ENCODE measurements at places on chromosomes 2 and 18.

GRCh38 chr18:2981212-2981728 is 31.7 kb downstream of the LPIN2 start:
- DNase-seq, result peak; percentile 18

DNA sequence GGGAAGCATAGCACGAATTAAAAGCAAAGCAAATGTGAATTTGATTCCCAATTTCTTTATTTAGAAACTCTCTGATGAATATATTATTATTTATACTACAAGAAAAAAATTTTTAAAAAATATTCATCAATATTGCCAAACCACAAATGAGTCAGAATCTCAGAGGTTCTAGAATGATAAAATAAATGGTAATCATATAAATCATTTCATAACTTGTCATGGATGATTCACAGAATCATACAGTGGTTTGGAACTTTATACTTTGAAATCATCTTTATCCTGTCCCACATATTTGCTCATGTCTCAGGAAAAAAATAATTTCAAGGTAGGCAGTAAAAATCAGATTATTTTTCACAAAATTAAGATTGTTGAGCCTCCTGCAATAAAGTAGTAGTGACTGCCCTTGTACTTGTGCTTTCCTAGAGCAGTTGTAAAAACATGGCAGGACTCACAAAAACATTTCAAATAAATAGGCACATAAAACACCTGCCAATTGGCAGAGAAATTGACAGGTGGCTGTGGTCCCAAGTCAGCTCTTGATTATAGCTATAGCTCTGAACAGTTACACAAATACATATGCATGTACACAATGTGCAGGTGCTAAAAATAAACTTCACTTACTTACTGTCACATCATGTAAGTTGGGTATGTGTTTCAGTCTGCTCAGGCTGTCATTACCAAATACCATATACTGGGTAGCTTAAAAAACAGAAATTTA is 273.9 kb upstream of the SESTD1 start:
- DNase-seq, result no peak

- DNase-seq, result no peak
Observed at GRCh38 chr2:28643911-28644334, 107.7 kb upstream of the PPP1CB start.

- no peak for DNase-seq
Observed at GRCh38 chr2:166115589-166115988, 12.2 kb downstream of the SCN1A start.

DNA sequence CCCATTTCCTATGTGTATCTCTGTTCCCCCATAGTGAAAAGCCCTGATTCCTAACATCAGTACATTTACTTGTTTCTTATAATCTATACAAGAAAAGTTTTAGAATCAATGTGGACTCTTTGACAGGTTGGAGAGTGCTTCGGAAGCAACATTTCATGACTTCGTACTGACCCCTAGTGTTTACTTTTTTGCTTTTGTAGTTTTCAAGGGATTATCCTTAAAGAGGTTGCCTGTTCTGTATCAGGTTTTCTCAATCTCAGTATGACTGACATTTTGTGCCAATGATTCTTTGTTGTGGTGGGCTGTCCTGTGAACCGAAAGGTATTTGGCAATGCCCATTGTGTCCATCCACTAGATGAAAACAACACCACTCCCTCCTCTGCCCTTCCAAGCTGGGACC is 43.3 kb upstream of the SERPINB2 start:
- peak; percentile 27 for DNase-seq

DNA sequence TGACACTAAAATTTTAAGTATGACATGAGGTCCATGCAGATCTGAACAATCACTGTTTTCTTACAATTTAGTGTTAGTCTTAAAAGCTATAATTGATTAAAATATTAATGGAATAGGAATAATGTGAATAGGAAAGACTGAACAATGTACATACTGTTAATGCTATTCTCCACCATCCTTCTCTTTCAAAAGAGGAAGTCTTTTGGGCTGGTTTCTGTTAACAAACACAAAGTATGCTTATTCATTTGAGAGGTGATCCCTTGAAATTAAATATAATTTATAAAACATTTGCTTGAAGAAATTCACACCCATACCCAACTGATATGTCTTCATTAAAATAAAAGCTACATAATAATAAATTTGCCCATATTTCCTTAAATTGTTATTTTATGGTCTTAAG is 2.3 kb downstream of the STPG4 start:
- no peak for DNase-seq
